ENCODE measurements at places on chromosomes 12 and 14. TPM values are rescaled to one million over a fixed set of nuclear protein-coding genes. Genes with fewer than 3 reads are reported as not detected.

SYNE3 gene
- 2.0 TPM for total RNA-seq

LBHD2 gene
- total RNA-seq, result not detected

NOXRED1 gene
- total RNA-seq, result 0.40 TPM

IL31 gene
- not detected for total RNA-seq

ABCC9 gene
- 10.0 TPM for total RNA-seq

IKZF4 gene
- total RNA-seq, result 6.7 TPM

SYT10 gene
- total RNA-seq, result 2.5 TPM

FOXG1 gene
- total RNA-seq, result not detected

PWP1 gene
- 54.8 TPM for total RNA-seq
